Thyroid gland (tissue), 4 donors: ENCODE measurements at places on chromosomes 5 and 9. TPM values are rescaled to one million over a fixed set of nuclear protein-coding genes. Genes with fewer than 3 reads are reported as not detected.

The MZB1 gene
- not detected for total RNA-seq

The FOCAD gene
- total RNA-seq, result 139 TPM

The SLIT3 gene
- 58.0 TPM for total RNA-seq

The PCDHA12 gene
- 5.2 TPM for total RNA-seq

The NR2F1-AS1 gene
- total RNA-seq, result 4.1 TPM

The ASPN gene
- 7.8 TPM for total RNA-seq

The DMRTA1 gene
- total RNA-seq, result 4.7 TPM

The TAF1L gene
- total RNA-seq, result not detected

The PITX1 gene
- total RNA-seq, result 0.44 TPM

The AGPAT2 gene
- 76.4 TPM for total RNA-seq

The LECT2 gene
- total RNA-seq, result not detected

The FGF10 gene
- total RNA-seq, result 35.6 TPM

The OR13D1 gene
- total RNA-seq, result not detected

The HMCN2 gene
- total RNA-seq, result 4.9 TPM

The SYK gene
- 107 TPM for total RNA-seq

The TRIM7 gene
- total RNA-seq, result 12.3 TPM

The NAA35 gene
- 25.3 TPM for total RNA-seq

The CCNJL gene
- 6.3 TPM for total RNA-seq

The INSL4 gene
- total RNA-seq, result not detected

The GPR151 gene
- total RNA-seq, result not detected

The PCDHA1 gene
- total RNA-seq, result 0.13 TPM
